ENCODE measurements at places on chromosomes 7 and 10.
A peak's percentile ranks its signal among the peaks of the same experiment; 100 is the strongest.

- DNase-seq = no peak
Observed at GRCh38 chr10:132397671-132398565, 918 bp downstream of the PWWP2B start.

DNA sequence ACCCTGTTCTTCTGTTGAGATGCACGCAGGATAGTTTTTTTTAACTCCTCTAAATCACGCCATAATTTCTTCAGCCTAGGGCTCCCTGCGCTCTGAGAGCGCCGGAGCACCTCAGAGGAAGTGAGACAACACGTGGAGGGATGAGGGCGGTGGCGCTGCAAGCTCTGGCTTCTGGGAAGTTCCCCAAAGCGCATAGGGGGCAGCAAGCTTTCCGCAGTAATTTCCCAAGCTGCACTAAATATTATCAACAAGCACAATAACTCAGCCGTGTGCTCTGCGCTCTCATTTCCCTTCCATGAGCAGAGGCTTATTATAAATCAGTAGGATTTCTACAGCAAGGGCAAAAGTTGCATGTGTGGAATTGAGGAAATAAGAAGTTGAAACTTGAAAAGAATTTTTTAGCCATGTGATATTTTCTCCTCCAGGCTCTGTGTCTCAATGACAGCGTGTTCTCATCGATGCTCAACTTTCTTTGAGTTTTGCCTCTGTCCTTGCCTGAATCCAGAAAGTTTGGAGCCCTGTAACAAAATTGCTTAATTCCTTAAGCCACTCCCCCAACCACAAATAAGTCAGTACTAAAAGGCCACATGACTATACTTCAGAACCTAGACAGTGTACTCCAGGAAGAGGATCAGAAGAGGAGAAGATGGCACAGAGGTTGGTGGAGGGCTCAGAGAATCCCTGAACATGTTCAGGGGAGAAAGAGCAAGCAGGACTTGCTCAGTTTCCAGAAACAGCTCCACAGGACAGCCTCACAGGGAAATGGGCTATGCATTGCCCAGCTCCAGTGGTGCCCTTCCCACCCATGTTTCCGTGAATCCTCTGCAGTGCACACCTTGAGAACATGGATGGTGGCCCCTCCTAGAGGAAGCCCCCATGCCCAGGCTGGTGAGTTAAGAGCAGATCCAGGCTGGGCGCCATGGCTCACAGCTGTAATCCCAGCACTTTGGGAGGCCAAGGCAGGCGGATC is 221.5 kb upstream of the GHITM start:
- no peak for DNase-seq

- DNase-seq = peak; percentile 37
Observed at GRCh38 chr7:157228864-157229422, 90.2 kb downstream of the UBE3C start.

DNA sequence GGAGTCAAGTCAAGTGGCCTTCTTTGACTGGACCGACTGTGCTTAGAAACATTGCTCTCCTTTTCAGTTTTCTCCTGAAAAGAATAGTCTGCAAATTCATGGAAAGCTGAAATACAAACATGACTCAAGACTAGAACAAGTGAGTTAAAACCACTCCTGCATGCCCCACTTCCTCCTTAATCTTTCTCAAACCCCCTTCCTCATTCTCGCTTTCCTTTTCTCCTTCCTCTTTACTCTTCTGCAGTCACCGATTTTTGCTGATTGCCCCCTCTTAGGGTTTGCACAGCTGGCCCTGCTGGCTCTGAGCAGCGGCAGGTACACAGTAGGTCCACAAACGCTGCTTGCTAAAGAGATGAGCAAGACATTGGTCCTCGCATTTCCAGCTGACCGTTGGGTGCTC is 34.8 kb upstream of the MKI67 start:
- DNase-seq = no peak

- no peak for DNase-seq
Observed at GRCh38 chr7:38427279-38427955, 154.0 kb upstream of the TARP start.

GRCh38 chr7:44073664-44074348 is 8.4 kb upstream of the PGAM2 start:
- DNase-seq = peak; percentile 83

GRCh38 chr7:129951226-129952085 is 1.3 kb downstream of the UBE2H start:
- peak; percentile 31 for DNase-seq

DNA sequence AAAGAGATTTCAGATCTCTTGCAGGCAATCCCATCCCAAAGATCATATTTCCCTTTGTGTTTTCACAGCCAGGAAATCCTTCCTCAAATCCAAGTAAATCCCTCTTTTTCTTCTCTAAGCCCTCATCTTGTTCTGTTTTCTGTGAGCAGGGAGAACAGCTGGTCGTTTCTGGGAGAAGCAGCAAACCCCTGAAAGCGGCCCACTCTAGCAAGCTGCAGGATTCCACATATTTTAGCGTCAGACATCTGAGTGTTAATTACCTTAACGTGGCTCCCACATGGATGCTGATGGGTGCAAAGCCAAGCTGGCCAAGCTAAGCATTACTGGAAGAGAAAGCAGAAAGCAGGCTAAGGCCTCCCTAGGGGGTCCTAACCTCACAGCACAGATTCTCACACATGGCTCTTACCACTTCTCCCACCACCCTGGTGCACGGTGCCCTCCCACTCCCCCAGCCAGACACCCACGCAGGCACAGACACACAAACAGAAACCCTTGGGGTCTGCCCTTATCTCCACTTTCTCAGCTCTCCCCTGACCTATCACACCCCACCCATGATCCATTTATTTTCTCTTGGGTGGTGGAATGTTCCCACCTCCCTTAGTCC is 551.0 kb upstream of the AUTS2 start:
- DNase-seq = no peak

- DNase-seq = no peak
Observed at GRCh38 chr10:12973149-12973718, 28.3 kb downstream of the CCDC3 start.

DNA sequence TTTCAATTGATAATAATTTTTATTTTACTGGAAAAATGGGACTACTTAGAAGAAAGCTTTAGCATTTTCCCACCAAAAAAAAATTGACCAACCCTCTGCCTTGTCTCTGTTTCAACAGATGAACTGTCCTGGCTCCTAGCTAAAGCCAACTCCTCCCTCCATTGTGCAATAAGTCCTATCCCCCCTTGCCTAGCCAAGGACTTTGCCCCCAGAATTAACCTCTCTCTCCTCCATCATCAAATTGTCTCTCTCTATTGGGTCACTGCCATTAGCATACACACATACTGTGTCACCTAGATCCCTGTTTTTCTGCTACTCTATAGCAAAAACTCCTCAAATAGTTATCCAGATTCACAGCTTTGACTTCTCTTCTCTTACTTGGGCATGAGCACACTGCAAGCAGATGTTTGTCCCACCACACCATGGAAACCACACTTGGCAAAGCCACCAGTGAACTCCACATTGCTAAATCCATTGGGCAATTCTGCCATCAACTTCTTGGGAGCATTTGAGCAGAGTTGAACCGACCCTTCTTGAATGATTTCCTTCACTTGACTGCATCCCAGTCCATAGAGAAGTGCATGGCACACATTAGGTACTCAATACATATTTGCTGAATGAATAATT is 91.4 kb upstream of the NEBL start:
- DNase-seq = no peak

DNA sequence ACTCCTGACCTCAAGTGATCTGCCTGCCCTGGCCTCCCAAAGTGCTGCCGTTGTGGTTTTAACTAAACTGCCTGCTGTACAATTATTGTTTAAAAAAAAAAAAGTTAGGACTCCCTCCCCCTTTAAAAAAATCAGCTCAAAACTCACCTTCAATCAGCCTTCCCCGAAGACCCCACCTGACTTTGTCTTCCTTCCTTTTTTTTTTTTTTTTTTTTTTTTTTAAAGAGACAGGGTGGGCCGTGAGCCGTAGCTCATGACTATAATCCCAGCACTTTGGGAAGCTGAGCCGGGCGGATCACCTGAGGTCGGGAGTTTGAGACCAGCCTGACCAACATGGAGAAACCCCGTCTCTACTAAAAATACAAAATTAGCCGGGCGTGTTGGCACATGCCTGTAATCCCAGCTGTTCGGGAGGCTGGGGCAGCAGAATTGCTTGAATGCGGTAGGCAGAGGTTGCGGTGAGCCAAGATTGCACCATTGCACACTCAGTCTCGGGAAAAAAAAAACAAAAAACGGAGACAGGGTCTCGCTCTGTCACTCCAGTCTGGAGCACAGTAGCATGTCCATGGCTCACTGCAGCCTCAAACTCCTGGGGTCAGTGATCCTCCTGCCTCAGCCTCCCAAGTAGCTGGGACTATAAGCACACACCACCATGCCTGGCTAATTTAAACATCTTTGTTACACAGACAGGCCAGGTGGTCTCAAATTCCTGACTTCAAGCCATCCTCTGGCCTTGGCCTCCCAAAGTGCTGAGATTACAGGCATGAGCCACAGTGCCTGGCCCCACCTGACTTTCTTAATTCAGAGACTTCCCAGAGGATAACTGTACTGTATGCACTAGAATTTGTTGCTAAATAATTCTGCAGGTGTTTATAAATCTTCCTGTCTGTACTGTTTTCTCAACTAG is 3.2 kb downstream of the FIS1 start:
- DNase-seq = no peak

DNA sequence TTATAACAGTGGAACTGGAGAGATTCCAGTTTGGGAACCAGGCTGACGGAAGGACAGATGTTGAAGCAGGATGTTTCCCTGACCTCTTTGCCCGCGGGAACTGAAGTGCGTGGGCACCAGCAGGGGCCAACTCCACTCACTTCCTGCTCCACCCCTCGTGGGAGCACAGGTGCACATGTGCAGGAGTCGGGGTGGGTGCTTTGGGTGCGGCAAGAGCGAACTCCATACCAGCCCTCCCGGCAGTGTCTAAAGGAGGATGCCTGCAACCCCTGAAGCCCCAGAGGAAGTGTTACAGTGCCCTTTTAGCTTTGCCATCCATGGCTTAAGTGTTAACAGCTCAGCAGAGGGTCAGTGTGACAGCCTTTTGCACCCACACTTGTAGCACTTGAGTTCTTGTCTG is 27.4 kb upstream of the UBE3C start:
- DNase-seq = no peak

- peak; percentile 86 for DNase-seq
Observed at GRCh38 chr10:123132576-123133477, 2.9 kb upstream of the HMX3 start.

DNA sequence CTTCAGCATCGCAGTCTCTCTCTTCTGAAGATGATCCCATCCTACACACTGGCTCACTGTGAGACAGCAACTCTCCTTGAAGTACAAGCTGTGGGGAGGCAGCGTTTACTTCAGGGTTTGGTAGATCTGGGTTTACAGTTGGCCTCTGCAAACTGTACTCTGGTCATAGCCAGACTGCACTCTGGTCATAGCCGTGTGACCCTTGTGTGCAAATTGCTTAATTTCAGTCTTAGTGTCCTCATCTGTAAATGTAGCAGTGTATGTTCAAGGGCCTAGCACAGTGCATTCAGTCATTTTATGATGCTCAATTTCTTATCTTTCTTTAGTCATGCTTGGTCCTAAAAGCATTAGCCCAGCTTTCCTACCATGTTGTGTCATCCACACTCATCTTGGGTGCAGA is 188.2 kb downstream of the LRMDA start:
- DNase-seq = no peak

- no peak for DNase-seq
Observed at GRCh38 chr10:35637462-35637861, 4.6 kb downstream of the FZD8 start.

GRCh38 chr7:133051719-133052400 is 30.0 kb downstream of the CHCHD3 start:
- DNase-seq = no peak

- no peak for DNase-seq
Observed at GRCh38 chr7:116142374-116142773, 68.0 kb upstream of the TES start.

- no peak for DNase-seq
Observed at GRCh38 chr10:15856328-15857015, 3.8 kb downstream of the MINDY3 start.

GRCh38 chr10:4846775-4847174 is 20.8 kb downstream of the AKR1E2 start:
- DNase-seq = no peak

DNA sequence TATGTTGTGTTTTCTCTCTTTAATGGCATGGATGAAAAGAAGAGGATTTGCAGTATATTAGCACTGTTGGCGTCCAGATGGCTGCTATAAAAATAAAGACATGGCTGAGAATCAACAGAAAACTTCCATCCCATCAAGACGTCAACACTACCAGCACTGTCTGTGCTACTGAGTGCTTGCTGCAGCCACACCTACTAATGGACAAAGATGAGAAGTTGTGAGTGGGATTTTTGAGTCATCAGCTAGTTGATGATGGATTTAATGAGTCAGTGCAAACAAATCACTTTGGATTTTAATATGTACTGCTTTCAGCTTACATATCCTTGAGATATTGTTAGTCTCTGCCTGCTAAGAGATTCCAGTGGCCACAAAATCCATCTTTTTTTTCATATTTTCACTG is 631.0 kb upstream of the ANKRD30A start:
- no peak for DNase-seq

- no peak for DNase-seq
Observed at GRCh38 chr7:49974035-49974434, 119.0 kb downstream of the ZPBP start.

Measured in CD4-positive, alpha-beta T cell treated with Interferon alpha-2 for 1 hour (primary cell).